ENCODE measurements at places on chromosomes 16 and 17.

GRCh38 chr17:28706471-28707338 is 5.0 kb downstream of the PROCA1 start:
- no peak for DNase-seq

GRCh38 chr16:72976438-72977064 is 71.4 kb downstream of the ZFHX3 start:
- DNase-seq, result no peak

GRCh38 chr16:79871906-79872305 is 271.4 kb upstream of the MAF start:
- DNase-seq, result no peak

- no peak for DNase-seq
These were observed 246.1 kb downstream of the HS3ST3B1 start for GRCh38 chr17:14547016-14547415.

DNA sequence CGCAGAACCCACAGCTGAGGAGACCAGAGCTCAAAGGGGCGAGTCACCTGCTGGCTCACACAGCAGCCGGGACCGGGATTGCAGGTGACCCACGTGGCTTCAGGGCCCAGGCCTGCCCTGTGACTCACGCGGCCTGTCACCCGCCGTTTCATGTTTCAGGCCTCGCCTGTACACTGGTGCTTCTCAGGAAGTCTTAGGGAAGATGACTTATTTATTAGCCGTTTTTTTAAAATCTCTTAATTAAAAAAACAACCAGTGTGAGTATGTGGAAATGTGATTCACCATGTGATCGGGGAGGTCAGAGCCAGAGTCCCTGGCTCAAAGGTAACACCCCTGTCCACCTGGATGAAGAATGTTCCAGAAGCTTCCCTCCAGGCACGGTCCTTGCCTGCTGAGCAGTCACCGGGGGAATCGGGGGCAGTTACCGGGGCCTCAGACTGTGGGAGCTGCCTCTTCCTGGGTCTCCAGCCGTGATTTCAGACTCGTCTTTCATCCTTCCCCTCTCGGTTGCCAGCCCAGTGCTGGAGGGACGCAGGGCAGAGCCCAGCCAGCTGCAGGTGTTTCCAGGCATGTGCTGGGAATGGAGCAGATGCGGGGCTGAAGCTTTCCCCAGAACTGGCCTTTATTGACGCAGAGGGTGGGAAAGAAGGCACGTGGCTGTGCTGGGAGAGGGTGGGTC is 49.3 kb downstream of the CMIP start:
- no peak for DNase-seq

- peak; percentile 75 for DNase-seq
These were observed 11.2 kb downstream of the MRPL27 start for GRCh38 chr17:50361561-50362480.
